ENCODE measurements at places on chromosomes 12 and 14.

GRCh38 chr12:72102150-72102549 is 163.5 kb downstream of the TPH2 start:
- no peak for DNase-seq

DNA sequence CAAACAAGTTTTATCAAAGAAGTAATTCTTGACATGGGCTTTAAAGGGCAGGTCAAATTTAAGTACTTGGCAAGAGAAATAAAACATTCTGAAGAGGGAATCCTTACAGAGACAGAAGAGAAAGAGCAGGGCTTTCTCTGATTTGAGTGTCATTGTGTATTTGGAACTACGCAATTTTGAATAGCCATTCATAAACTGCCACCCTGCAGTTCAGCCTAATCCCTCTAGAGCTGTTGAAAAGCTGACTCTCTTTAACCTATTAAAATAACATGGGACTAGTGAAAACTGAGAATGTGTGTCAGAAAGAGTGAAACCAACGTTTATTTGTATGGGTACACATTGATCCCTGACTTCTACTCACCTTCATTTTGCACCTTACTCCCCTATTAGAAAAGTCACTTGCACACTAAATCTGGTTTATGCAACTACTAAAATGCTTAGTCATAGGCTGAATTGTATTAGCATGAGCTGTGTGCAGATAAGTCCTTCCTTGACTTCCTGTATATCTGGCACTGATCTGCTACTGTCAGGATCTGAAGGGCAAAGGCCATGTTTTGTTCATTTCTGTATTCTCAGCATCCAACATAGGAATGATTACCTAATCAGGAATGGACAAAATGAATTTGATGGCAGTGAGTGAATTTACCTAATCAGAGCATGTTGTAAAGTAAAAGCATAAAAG is 458.9 kb downstream of the NOVA1 start:
- peak; percentile 73 for DNase-seq

DNA sequence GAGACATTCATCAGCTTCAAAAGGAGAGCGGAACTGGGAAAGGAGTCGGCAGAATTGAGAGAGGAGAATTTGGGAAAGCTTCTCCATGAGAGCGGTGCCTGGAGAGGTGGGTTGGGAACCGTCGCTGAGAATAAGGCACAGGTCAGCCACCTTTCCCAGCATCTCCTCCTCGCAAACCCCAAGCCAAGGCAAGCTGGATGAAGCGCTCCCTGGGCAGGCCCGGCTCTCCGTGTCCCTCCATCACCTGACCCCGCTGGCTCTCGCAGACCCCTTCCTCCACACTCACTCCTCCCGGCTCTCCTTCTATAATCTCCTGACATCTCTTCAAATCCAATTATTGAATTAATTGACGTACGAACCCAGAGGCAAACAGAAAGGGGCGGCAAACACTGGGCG is 18.9 kb upstream of the ATP5MC2 start:
- no peak for DNase-seq

DNA sequence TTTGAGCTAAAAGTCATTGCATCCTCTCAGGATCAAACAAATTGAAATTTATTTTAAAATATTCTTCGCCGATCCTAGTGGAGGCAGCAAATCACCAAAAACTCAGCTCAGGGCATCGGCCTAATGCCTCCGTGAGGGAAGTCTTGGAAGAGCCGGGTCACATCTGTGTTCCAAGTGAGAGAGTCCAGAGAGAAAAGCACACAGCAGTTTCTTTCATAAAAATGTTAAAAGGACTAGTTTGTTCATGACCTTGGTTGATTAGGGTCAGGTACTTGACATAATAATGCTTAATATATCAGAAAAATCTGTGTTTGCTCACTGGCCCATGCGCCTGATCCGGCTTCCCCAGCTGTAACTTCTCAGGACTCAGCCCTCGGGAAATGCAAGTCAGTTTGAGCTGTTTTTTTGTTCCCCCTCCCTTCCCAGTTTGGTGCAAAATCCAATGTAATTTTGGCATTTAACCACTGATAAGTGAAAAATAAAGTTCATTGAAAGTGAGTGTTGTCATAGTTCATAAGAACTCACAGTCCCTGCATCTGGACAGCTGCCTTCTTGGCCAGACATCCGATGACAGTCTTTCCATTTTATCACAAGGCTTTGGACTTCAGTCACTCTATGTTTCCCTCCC is 161.7 kb downstream of the CAND1 start:
- DNase-seq, result peak; percentile 50

DNA sequence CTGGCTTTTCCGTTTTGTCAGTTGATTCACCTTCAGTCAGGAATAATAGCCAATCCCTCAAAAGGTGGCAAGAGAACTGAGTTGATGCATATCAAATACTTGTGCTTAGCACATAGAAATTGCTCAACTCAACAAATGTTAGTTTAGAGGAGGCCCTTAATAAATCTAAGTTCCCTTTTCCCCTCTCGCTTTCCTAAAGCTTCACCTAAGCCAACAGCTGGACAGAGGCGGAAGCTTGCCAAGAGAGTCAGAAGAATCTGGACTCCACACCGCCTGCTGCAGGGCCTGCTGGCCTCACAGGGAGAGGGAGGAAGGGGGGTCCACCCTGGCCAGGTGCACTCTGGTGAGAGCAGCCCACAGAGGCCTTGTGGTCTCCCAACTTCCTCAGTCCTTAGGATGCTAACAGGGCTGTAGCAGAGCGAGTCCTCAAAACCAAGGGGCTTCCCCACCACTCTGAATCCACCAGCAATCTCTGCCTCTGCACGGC is 213.1 kb downstream of the CHST11 start:
- no peak for DNase-seq

All from fibroblast of pulmonary artery (primary cell).